ENCODE measurements at places on chromosomes 1 and 21. TPM values are rescaled to one million over a fixed set of nuclear protein-coding genes. Genes with fewer than 3 reads are reported as not detected.

S100A3 gene
- 2.8 TPM for total RNA-seq

KCNA10 gene
- not detected for total RNA-seq

TMPRSS3 gene
- not detected for total RNA-seq

SMIM12 gene
- 40.3 TPM for total RNA-seq

FAM167B gene
- total RNA-seq, result 0.79 TPM

TSPAN2 gene
- total RNA-seq, result 0.87 TPM

Measured in lung microvascular endothelial cell (primary cell).